ENCODE measurements at places on chromosomes 4 and X.

- no peak for DNase-seq
Observed at GRCh38 chrX:150477371-150477770, 91.0 kb upstream of the MTM1 start.

DNA sequence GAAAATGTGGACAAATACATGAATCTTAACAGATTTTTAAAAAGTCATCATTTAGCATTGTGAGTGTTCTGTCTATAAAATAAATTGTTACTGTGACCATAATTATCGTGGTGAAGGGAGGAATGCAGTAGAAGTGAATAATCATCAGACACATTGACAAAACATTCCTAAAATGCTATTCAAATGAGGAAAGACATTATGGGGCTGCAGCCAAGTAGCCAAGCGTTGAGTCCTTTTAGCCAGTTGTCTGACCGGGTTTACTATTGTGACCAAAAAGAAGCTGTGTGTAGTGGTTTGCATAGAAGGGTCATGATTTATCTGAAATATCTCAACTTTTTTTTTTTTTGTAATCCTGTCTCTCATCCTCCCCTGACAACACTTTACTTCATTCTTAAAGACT is 19.5 kb downstream of the WWC2 start:
- DNase-seq = no peak

DNA sequence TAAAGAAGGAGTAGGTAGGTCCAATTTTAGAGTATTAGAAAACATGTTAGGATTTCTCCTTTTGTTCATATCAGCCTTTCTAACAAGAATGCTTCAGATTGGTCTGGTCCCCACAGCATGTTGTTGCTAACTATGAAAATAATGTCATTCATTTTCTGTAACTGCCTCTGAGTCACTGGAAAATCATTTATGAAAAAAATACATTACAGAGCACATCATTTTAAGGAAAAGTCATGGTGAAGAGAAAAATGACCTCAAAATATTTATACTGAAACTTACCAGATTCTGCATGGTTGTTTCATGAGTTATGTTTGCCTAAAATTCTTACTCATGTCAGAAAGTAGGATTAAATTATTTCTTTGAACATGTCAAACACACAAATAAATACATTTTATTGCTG is 35.2 kb downstream of the DTHD1 start:
- DNase-seq = no peak

DNA sequence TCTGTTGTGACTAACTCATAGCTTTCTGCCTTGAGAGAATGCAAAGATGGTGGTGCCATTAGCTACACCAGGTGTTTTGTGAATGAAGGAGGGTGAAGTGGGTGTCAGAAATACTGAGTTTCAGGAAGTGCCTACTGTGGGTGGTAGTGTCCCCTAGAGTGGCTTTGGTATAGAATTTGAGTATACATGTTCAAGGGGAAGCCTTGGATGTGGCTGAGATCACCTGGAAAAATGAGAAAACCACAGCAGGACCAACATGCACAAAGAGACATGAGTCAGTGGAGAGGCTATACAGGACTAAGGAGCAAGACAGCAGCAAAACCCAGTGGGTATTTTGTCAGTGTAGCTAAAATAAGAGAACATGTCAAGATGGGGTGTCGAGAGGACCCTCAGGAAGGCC is 204.3 kb upstream of the TBL1X start:
- no peak for DNase-seq

- DNase-seq = no peak
Observed at GRCh38 chr4:73259571-73260090, 1.0 kb upstream of the ANKRD17 start.

DNA sequence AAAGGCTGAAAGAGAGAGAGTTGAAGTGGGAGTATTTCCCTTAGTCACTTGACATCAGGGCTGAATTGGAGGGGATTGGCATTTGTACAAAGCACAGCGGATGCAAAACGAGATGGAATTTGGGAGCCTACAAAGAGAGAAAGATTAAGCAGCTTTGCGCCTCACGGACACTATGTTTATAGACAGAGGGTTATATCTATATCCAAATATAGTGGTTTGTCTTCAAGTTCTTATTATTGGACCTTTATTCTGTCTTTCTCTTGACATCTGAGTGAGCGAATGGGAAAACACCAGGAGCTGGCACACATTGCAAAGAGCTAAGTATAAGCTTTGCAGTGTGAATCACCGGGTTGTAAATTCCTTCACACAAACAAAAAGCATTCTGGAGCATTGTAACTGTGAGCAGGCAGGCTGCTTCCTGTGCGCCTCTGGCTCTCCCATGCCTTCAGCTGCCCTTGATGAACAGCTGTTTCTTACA is 500.2 kb downstream of the STIM2 start:
- DNase-seq = no peak

DNA sequence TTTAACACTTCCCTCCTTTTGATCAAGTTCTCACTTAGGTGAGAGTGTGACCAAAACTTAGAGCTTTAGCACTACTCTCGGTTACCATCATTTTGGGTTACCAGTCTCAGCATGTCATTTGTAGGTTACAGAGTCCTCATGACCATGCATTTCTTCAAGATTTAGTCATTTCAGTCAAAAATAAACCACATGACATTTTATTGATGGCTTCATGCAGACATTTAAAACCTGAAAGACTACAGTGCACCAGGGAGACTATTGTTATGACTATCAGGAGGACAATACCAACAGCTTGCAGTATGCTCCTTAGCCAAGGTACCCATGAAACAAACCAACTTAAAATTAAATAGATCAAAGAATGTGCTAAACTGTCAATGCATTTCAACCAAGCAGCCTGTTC is 498.1 kb upstream of the FSTL5 start:
- no peak for DNase-seq

DNA sequence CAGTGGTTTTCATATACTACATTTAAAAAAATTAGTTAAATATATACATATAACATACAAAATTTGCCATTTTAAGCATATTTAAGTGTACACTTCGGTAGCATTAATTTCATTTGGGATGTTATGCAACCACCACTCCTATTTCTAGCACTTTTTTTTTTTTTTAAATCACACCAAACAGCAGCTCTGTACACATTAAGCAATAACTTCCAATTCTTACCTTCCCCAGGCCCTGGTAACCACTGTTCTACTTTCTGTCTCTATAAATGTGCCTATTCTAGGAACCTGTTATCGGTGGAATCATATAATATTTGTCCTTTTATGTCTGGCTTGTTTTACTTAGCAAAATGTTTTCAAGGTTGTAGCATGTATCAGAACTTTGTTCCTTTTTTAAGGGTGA is 39.1 kb downstream of the TMEM164 start:
- no peak for DNase-seq

GRCh38 chrX:70196961-70197720 is 19.9 kb downstream of the DGAT2L6 start:
- no peak for DNase-seq

DNA sequence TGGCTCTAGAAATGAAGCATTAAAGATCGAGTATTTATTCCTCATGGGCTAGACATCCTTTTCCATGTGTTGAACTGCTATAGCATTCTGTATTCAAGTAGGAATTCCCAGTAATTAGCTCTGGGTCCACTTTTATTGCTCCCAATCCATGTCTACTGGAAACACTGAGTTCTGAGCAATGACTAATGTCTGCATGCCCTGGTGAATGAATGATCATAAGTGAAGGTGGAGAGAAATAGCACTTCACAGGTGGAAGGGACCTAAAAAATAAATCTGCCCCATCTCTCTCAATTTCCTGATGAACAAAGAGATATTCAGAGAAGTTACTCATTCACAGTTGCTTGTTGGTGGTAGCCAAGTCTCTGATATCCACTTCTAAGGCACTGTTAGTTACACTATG is 34.6 kb upstream of the CXCL8 start:
- no peak for DNase-seq

- DNase-seq = no peak
Observed at GRCh38 chr4:69999420-69999819, 3.7 kb downstream of the STATH start.

DNA sequence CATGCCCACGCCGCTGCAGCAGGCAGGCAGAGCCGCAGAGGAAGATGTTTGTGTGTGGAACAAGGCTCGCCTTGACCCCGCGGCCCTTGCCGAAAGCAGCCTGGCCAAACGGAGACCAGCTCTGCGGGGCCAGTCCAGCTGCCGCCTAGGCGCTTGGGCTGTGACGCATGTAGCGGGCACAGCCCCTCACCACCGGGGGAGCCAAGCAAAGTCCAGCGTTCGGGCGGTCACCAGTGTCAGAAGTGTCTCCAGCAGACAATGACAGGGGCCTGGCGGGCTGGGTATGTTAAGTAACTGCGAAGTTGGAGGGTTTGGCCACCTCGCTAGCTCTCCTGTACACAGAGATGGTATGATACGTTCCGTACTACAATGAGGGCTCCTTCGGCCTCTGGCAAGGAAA is 1.3 kb downstream of the AMER1 start:
- DNase-seq = no peak

DNA sequence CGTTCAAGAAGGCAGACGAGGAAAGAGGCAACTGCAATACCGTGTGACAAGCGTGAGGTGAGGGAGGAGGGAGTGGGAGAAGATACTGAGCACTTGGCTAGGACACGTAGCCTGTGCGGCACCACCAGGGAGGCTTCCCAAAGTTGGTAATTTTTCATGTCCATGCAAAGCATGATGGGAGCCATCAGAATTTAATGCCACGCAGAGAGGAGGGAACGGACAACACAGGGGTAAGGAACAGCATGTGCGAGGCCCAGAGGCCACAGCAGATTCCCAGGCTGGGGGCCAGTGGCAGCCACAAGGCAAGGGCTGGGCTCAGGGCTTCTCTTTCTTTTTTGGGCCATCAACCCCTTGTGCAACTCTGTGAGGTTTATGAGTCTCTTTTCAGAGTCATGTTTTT is 11.0 kb upstream of the CLDN24 start:
- no peak for DNase-seq

DNA sequence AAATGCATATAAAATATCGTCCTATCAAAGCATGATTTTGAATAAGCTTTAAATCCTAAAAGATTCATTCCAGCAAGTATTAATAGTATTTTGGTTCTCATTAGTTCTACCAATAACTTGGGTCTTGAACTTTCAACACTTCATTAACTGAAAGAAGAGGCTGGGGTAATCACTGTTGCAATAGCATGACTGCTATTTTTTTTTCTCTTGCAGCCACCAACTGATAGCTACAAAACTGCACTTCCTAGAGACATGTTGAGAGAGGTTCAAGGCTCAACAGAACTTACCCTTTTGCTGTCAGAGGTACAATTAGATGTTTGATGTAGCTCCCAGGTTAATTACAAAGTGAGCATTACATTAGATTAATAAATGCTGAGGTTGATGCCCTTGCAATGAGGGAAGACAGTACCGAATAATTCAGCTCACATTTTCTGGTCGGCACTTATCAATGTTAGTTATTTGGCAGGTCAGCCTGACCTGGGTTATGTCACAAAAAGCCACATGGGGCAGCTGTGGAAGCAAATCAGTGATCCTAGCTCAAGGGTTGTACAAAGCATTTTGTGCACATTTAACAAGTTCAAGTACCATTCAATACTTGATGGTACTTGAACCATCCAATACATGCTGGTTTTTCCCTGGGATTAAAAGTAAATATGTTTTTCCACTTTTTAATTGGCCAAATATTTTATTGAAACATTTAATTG is 29.9 kb upstream of the TET2 start:
- no peak for DNase-seq

DNA sequence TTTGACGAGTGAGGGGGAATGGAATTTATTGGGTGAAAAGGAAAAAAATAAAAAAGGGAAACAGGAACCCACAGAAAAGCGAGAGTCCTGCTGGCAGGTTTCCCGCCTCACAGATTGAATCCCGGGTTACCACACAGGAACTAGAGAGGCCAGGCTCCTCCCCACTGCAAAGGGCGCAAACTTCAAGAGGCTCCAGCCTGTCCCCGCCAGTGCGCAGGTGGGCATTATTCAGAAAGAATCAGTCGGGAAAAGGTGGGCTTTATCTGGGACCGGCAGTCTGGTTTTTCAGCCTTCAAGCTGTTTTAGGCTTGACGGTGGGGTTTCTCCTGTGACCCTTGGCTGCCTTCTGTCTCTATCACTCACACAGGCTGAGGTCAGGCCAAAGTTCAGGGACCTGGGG is 1496.8 kb downstream of the RPA4 start:
- DNase-seq = no peak

DNA sequence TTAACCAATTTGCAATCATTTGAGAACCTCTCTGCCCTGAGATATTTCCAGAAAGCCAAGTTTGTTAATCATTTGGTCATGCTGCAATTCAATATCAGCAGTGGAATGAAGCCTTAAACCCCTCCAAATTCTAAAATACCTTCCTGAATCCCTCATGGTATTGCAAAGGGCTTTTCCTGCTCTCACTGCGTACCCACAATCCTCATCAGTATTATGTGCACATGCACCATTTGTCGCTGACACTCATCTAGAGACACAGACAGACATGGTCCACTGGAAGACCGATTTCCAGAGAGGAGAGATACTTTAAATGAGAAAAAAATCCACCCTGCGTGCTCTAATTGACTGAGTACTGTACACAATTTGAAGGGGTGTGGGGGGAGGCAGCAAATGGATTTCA is 104.4 kb downstream of the GPC3 start:
- no peak for DNase-seq

DNA sequence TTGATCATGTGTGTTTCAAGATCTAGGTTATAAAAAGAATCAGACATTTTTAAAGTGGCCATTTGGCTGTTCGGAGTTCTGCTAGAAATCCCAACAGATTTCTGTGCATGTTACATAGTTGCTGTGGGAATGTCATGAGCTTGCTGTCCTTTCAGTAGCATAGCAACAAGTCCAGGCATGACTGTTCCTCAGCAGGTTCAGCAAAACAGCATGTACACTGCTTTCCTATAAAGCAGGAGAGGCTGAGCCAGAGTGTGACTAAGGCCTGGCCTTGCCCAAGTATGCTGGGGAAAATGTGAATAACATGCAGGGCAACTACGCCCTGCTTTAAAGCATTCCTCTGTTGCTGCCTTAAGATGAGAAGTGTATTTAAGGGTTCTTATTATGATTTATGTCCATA is 217.1 kb upstream of the SMIM31 start:
- no peak for DNase-seq

- DNase-seq = no peak
Observed at GRCh38 chr4:156638925-156639605, 332.5 kb downstream of the PDGFC start.

DNA sequence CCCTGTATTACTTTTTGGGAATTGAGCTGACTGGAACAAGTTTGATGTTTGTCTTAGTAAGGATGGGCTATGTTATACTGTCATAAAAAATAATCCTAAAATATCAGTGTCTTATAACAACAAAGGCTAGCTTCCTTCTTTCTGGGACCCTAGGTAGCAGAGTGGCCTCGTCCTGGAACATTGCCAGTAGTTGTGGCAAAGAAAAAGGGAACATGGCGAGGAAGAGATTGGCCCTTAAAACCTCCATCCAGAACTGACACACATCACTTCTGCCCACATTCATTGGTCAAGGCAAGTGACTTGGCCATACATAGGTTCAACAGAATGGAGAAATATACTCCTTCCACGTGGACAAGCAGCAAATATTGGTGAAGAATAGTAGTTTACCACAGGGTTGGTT is 287.9 kb downstream of the PPP1R2C start:
- no peak for DNase-seq

GRCh38 chr4:110196206-110196870 is 2.1 kb downstream of the ELOVL6 start:
- DNase-seq = no peak

Data from SK-N-MC (cell line).